Fibroblast of the conjunctiva (primary cell): ENCODE measurements at places on chromosomes 6 and 20.
A peak's percentile ranks its signal among the peaks of the same experiment; 100 is the strongest.

DNA sequence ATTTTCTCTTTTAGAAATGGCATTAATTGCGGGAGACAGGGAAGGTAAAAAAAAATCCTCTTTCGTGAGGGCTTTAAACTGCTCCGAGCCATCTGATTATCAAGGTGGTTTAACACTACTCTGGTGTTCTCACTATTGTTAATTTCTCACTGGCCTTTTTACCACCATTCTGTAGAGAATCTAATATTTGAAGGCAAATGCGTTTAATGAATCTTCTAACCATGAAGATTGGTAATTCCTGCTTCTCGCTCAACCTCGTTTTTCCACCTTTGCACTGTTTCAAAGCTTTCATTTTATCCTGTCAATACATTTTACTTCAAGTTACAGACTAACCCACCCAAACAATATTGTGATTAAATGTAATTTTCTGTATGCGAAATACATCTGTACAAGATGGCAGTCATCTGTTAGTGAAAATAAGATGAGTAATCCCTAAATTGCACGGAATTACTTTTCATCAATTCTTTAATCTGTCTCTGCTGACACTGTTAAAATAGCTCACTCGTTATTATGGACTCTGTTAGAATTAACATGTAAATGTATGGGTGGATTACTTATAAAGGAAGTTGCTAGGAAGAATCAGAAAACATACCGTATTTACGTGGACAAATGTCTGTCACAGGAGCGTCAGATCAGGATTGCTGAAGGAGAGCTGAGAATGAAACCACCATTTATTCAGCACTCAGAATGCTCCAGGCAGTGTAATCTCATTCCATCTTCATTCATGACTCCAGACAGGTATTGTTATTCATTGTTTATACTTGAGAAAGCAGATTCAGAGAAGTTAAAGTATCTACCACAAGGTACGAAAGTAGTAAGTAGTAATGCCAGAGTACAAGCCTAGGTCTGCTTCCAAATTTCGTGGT is 1.1 kb upstream of the LCA5 start:
- DNase-seq: no peak

DNA sequence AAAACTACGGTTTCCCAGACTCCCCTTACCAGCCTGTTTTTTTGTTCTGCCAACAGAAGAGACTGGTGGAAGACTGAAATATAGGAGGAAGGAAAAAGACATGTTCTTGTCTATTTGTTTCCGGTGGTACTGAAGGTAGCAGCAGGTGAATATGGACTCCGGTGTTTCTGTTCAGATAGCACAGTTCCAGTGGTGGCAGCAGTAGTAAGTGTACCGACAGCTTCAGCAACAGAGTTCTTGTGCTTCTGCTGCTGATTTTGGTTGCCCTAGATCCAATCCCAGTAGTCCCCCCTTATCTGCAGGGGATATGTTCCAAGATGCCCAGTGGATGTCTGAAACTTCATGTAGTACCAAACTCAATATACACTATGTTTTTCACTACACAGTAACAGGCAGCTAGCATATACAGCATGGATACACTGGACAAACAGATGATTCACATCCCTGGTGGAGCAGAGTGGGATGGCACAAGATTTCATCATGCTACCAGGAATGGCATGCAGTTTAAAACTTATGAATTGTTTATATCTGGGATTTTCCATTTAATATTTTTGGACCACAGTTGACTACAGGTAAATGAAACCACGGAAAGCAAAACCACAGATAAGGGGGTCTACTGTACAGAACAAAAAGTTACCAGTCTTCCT is 301.8 kb downstream of the BTBD9 start:
- peak; percentile 90 for DNase-seq

GRCh38 chr6:112249489-112249888 is 4.9 kb downstream of the LAMA4 start:
- no peak for DNase-seq

- no peak for DNase-seq
Observed at GRCh38 chr6:138107752-138108592, 753 bp upstream of the PERP start.

GRCh38 chr6:2231438-2231837 is 14.0 kb downstream of the GMDS start:
- DNase-seq: no peak

GRCh38 chr20:57417830-57418780 is 26.9 kb downstream of the RBM38 start:
- no peak for DNase-seq

DNA sequence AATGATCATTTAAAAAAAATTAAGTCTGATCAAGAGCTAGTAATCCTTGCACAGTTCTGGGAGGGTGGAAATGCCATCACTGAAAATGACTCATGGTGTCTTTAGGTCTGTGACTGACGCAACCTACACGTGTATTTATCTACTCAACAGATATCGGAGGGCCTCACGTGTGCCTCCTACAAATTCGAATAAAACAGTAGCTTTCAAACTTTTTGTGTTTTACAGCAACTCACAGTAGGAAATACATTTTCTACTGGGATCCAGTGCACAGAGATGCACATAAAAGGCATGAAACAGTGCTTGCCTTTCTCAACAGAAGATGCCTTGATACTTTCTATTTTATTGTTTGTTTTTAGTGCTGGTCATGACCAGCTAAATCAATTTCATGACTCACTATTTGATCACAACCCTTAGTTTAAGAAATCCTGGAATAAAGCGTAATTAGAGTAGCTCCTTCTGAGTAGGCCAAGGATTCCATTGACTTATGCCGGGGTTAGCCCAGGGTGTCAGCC is 210.0 kb upstream of the SNX9 start:
- DNase-seq: peak; percentile 68

GRCh38 chr6:134642279-134642678 is 307.6 kb downstream of the ALDH8A1 start:
- DNase-seq: no peak

GRCh38 chr6:14061643-14062042 is 55.9 kb upstream of the CD83 start:
- no peak for DNase-seq

- DNase-seq: no peak
Observed at GRCh38 chr20:18057994-18058349, 256 bp upstream of the OVOL2 start.

GRCh38 chr6:107590378-107590777 is 100.5 kb downstream of the SOBP start:
- DNase-seq: no peak

GRCh38 chr6:80921861-80922460 is 815.5 kb downstream of the BCKDHB start:
- no peak for DNase-seq

DNA sequence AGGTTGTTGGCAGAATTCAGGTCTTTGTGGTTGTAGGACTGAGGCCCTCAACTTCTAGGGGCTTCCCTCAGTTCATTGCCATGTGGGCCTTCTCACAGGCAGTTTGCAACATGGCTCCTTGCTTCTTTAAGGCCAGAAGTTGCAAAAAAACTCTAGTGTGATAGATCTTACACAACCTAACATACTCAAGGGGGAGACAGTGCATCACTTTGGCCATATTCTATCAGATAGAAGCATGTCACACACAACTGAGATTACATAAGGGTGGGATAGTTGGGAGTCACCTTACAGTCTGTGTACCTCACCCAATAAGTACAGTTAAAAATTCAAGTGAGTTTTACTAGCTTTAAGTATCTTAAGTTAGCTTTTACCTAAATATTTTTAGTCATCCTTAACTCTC is 1.6 kb downstream of the SIRPD start:
- DNase-seq: no peak

- no peak for DNase-seq
Observed at GRCh38 chr6:55456016-55456415, 123.0 kb downstream of the HMGCLL1 start.

GRCh38 chr20:15923030-15923776 is 650.0 kb downstream of the KIF16B start:
- no peak for DNase-seq

GRCh38 chr6:150395388-150396009 is 26.7 kb downstream of the IYD start:
- DNase-seq: peak; percentile 37

GRCh38 chr20:47051936-47052526 is 157.4 kb downstream of the EYA2 start:
- no peak for DNase-seq

DNA sequence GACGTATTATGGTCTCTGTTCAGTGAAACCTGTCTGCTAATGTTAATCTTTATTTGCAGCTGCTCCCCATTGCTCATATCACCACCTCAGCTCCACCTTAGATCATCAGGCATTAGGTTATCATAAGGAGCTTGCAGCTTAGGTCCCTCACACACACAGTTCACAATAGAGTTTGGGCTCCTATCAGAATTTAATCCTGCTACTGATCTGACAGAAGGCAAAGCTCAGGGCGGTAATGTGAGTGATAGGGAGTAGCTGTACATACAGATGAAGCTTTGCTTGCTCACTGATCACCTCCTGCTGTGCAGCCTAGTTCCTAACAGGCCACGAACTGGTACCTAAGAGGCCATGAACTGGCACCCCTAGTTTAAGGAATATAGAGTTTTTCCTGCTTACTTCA is 989.7 kb downstream of the EYS start:
- DNase-seq: no peak

- DNase-seq: no peak
Observed at GRCh38 chr20:3430376-3431069, 23.1 kb upstream of the DNAAF9 start.

GRCh38 chr20:36384022-36384619 is 78.0 kb downstream of the DLGAP4 start:
- no peak for DNase-seq

DNA sequence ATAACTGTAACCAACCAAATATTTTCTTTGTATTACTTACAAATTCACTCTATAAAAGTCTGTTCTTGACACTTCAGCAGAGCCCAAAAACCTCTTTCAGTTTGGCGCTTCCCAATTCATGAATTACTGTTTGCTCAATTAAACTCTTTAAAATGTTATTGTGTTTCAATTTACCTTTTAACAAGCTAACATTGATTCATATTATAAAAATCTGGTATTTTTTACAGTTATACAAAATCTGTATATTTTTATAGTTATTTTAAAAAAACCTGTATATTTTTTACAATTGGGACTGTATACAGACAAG is 75.3 kb upstream of the E2F3 start:
- no peak for DNase-seq

DNA sequence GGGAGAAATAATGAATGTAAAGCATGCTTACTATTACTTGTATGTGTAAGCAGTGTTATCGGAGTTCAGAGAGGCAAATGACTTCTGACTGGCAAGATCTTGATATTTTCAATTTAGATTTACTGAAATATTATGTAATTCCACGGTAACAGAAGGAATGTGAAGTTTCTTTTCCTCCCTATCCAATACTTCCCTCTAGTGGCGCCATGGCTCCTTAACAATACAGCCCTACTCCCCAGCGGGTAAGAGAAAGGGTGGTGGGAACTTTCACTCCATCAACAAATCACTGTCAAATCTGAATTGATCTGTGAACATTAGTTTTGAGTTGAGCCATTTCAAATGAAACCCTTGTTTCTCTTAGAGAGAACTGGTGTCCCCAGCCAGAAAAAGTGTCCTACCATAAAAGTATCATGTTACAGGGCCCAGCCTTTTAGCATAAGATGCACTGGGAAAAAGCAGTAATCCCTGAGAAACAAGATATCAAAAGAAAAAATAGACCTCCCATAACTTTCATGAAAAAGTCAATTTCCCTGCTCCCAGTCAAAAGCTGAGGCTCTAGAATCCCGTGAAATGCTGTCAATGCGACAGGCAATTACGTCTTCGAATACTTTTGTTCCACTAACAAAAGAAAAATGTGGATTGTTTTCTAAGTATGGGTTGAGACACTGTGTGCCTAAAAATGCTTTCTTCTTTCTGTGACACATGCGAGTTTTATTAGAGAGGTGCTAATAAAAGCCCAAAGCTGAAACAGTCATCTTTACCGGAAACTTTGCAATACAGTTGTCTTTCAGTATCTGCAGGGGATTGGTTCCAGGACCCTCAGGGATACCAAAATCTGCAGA is 12.9 kb downstream of the COX7A2 start:
- peak; percentile 57 for DNase-seq

- no peak for DNase-seq
Observed at GRCh38 chr20:21125072-21125848, 622 bp upstream of the KIZ start.

DNA sequence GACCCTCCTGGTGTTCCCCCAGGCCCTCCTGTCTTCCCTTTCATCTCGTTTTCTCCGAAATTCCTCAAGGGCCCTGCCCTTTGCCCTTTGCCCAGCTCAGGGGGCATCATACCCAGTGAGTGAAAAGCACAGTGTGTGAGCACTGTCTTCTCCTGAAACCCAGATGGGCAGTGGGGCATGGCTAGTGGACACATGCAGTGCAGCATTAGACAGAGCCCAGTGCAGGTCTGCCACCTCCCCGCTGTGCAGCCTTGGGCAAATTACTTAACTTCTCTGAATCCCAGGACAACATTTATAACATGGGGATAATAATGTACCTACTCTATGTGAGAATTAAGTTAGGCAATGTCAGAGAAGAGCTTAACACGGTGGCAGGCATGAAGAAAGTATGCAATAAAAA is 1.3 kb downstream of the PRND start:
- DNase-seq: no peak

DNA sequence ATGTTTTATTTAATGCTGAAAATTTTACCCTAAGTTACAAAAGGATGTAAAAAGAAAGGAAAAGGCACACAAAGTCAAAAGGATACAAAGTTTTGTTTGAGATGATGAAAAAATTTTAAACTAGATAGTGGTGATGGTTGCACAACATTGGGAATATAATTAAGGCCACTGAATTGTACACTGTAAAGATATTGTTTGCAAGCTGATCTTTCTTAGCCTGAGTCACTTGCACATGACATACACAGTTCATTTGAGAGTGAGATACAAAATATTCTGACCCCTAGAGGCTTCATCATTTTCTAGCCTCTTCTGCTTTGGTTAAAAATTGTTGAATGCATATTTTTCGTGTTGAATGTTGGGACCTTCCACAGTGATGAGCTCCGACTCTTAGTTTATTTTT is 462.6 kb downstream of the HDGFL1 start:
- no peak for DNase-seq

GRCh38 chr6:100464162-100464851 is 414 bp downstream of the SIM1 start:
- DNase-seq: no peak

DNA sequence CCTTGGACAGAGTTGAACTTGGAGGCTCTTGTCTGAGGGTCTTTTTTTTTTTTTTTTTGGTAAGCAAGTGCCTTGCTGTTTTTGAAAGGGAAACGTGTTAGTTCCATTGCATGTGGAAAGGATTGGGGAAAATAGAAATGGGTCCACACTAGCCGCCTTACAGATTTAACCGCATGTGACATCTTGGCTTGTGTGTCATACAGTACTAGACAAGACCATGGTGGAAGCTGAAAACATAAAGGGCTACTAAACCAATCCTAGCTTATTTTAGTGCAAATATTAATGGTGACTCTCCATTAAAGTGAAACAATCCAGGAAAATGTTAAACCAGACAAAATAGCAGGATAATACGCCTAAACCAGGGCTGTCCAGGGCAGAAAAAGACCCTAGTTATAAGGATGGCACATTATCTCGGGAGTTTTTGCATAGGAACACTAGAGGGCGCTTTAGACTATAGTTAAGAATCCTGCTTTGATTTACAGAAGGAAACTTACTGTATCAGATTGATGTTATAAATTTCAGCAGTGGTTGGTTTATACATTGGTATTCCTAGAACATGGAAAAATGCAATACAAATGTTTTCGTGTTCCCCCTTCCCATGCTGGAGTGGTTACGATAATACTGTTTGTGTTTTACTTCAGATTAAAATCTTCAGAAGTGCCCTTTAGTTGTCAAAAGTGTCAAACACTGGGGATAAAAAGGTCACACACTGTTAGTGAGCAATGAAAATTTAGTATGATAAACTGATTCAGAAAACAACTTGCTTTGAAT is 59.8 kb upstream of the DEK start:
- DNase-seq: peak; percentile 21

GRCh38 chr6:133017581-133017980 is 203.2 kb downstream of the RPS12 start:
- peak; percentile 12 for DNase-seq

GRCh38 chr20:38620441-38620840 is 18.8 kb downstream of the ARHGAP40 start:
- no peak for DNase-seq
